ENCODE measurements at places on chromosomes 6 and 20. TPM values are rescaled to one million over a fixed set of nuclear protein-coding genes. Genes with fewer than 3 reads are reported as not detected.

Gene PSORS1C2
- not detected for total RNA-seq

Gene AIF1
- not detected for total RNA-seq

Gene MACROD2
- 8.5 TPM for total RNA-seq

Gene ATAT1
- total RNA-seq = 15.1 TPM

GRCh38 chr6:119626884-119627619 lies 277.5 kb upstream of the MAN1A1 start:
- DNase-seq = no peak

Gene HLA-DQB2
- total RNA-seq = not detected

Gene PLCB1
- not detected for total RNA-seq

Gene COL19A1
- total RNA-seq = not detected

Gene LY6G5C
- total RNA-seq = 2.6 TPM

DNA sequence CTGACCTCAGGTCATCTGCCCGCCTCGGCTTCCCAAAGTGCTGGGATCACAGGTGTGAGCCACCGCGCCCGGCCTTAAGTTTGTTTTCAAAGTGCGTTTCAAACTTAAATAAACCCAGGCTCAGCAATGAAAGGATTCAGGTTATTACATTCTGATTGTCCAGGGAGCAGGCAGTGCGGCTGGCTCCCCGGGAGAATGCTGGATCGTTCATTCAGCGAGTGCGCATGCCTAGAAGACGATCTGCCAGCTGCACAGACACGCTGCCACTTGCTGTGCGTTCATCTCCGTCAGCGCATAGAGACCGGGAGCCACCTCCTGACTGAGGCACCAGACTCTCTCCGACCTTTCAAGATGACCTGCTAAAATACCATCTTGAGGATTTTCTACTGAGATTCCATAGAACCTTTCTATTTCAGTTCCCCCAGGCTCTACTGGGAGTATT lies 163.9 kb upstream of the ZNF217 start:
- peak; percentile 10 for DNase-seq

- DNase-seq = peak; percentile 93
These were observed 8.8 kb upstream of the PERP start for GRCh38 chr6:138115877-138116660.

Gene ZFP64
- 40.3 TPM for total RNA-seq

- peak; percentile 89 for DNase-seq
These were observed 2.3 kb downstream of the TUBB start for GRCh38 chr6:30722280-30723112.

Gene GRM1
- total RNA-seq = not detected

Gene TBXT
- not detected for total RNA-seq

GRCh38 chr6:14442242-14442641 lies 324.7 kb downstream of the CD83 start:
- no peak for DNase-seq

DNA sequence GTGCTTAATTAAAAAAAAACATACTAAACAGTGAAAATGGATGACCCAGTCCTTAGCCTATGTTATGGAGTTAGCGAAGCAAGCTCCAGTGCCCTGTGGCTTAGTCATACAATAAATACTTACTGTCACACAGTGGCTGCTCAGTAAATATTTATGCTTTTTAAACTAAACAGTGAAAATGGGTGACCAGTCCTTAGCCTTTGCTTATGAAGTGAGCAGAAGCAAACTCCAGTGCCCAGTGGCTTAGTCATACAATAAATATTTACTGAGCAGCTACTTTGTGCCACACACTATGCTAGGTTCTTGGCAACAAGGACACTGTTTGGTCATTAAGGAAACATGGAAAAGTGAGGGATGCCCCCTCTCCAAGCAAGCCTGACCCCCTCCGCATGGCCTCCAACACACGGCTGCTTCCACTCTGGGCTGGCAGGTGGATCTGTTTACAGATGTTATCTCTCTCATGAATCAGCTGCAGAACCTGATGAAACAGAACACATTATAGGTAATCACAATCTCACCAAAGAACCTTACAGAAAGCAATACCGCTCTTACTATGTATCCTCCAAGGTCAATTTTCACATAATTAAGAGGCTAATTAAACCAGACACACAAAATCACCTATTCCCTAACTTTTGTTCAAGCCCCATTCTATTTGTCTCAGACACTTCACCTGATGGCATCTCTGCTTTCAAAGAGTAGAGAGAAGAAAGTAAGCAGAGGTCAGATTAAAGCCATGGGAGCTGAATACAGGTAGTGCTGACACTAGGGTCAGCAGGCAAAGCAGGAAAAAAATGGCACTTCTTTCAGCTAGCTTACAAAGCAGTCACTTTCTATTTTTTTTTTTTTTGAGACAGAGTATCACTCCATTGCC lies 27.3 kb downstream of the CDK5RAP1 start:
- peak; percentile 97 for DNase-seq

Gene SOX18
- total RNA-seq = 0.83 TPM

- DNase-seq = no peak
These were observed 164.9 kb downstream of the CDH26 start for GRCh38 chr20:60123096-60123495.

DNA sequence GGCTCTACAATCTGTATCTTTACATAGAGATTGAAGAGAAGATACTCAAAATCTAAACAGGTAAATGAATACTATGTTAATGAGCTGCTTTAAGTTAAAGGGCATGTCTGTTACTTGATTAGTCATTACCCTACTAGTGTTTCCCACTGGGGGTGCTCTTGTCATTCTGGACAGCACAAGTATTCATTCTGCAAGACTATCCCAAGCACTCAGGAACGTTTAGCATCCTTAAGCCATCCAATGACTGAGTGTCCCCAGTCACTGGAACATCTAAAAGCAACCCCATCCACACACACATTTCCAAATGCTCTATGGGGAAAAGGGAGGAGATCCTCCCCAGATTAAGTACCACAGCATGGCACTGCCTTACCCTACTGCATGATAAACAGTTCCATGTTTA lies 25.7 kb downstream of the EZR start:
- DNase-seq = peak; percentile 68

Gene PLN
- not detected for total RNA-seq

DNA sequence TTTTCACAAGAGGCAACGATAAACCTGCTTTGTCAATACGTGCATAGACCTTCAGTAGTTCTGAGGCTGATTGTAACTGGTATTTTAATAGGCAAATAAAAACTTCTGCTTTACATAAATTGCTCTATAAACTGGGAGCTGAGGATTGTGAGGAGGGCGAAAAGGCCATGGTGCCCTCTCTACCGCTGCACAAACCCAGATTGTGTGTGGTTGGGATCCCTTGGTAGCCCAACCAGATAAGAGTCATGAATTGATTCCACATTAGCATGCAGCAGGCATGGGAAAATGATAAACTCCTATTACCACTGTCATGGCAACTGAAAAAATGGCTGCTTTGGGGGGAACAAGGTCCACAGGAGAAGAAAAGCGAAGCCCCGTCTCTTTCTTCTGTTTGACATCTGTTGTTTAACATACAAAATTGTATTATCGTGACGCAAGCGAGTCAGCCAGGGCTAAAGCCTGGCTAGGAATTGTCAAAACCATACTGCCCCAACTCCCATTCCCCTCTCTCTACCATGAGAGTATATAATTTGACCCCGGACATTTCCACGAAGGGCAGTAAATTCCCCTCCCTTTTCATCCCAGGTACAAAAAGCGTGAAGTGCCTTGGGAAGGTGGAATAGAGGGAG lies 157.8 kb upstream of the SALL4 start:
- DNase-seq = no peak

Gene MATN4
- 0.33 TPM for total RNA-seq

DNA sequence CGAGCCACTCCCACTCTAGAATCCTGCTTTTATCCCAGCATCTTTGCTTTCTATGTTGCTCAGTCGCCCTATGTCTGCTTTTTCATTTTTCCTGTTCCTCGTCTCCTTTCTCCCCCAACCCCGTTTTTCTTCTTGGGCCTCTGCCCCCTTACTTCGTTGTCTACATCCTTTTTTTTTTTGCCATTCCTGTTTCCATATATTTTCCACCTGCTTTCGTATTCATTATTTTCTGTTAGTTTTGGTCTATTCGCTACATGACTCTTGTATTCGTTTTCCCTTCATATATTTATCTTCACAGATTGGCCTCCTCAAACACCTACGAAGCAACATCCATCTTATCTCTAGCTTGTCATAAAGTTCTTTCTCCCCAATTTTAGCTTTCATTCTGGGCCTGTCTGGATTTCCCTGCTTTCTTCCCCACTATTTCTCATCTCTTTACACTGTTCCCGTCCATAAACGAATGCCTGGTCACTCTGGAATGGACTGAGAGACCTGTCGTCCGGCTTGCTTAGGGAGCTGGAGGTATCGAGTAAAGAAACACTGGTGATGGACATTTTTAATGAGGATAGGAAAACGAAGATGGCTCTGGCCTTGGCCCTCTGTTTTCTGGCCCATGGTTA lies 915 bp downstream of the PRRC2A start:
- DNase-seq = no peak

GRCh38 chr20:6819599-6819998 lies 52.1 kb downstream of the BMP2 start:
- DNase-seq = no peak

Gene MEP1A
- not detected for total RNA-seq

DNA sequence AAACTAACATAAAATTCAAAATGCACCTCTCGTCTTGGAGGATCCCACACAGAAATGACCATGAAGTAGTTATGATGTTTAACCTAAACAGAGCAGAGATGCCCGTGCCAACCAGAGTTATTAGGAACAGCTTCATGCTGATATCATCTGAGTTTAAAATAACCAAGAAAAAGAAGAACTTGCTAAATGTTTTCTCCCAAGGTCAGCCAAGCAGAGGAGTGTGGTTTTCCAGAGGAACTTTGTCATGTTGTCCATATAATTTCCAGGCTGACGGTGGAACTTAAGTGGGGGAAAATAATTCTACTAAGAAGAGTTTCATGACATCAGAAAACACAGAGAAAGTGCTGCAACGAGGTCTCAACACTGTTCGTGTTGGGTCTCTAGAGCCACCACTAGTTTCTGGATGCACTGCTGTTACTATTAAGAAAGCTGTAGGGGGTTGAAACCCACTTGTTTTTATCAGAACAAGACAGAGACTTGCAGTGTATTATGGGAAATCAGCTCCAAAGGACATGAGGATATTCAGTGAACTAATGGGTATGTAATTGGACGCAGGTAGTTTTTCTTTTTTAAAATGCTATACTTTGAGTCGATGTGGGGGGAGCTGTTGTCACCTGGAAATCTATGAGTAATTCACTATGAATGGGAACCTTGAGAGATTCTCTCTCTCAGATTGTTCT lies 5.2 kb downstream of the AGPAT4 start:
- no peak for DNase-seq

Gene SS18L1
- 29.0 TPM for total RNA-seq

GRCh38 chr6:163782436-163783003 lies 368.0 kb downstream of the QKI start:
- no peak for DNase-seq

- DNase-seq = no peak
These were observed 9.3 kb downstream of the ADNP start for GRCh38 chr20:50921803-50922501.

Gene CHRNA4
- total RNA-seq = not detected

Gene VSTM2L
- total RNA-seq = 2.3 TPM

DNA sequence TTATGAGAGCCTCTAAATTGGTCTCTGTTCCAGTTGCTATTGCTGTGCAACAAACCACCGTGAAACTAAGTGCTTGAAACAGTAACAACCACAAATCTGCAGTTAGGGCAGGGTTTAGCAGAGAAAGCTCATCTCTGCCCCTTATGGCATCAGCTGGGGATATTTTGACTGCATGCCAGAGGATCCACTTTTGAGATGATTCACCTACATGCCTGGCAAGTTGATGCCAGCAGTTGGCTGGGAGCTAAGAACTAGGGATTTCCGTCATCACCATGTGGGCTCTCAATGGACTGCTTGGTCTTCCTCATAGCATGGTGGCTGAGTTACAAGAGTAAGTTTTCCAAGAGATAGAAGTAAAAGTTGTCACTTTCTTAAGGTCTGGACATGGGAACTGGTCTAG lies 35.1 kb downstream of the PLCB4 start:
- DNase-seq = no peak

Gene HSPA1L
- total RNA-seq = 2.6 TPM

All from PC-9 (cell line).